ENCODE measurements at places on chromosomes 2 and 18. TPM values are rescaled to one million over a fixed set of nuclear protein-coding genes. Genes with fewer than 3 reads are reported as not detected.

The SCG2 gene
- polyA plus RNA-seq: 0.05 TPM

The TMEM178A gene
- polyA plus RNA-seq: 0.10 TPM

The CCL20 gene
- polyA plus RNA-seq: not detected

The NFATC1 gene
- polyA plus RNA-seq: 3.0 TPM

The MPP4 gene
- polyA plus RNA-seq: 0.06 TPM

The DCC gene
- 0.01 TPM for polyA plus RNA-seq

The GCKR gene
- 0.05 TPM for polyA plus RNA-seq

The SNRPD1 gene
- polyA plus RNA-seq: 17.7 TPM

The E2F6 gene
- 56.4 TPM for polyA plus RNA-seq

The KCNS3 gene
- polyA plus RNA-seq: 29.2 TPM

The DSG2 gene
- 0.33 TPM for polyA plus RNA-seq

The KCNJ13 gene
- polyA plus RNA-seq: not detected

The VAMP8 gene
- 23.2 TPM for polyA plus RNA-seq

The CRYGD gene
- not detected for polyA plus RNA-seq

The HOXD4 gene
- polyA plus RNA-seq: 1.1 TPM

The DSC2 gene
- polyA plus RNA-seq: 0.18 TPM

The CENPA gene
- 0.12 TPM for polyA plus RNA-seq

The GNLY gene
- polyA plus RNA-seq: 31.6 TPM

The CLEC4F gene
- 0.21 TPM for polyA plus RNA-seq

The APCDD1 gene
- 6.3 TPM for polyA plus RNA-seq

The CTNNA2 gene
- 0.17 TPM for polyA plus RNA-seq

The SEPTIN2 gene
- polyA plus RNA-seq: 122 TPM

The NT5C1B gene
- not detected for polyA plus RNA-seq

The SNED1 gene
- polyA plus RNA-seq: 9.2 TPM

All from psoas muscle (tissue), 8 donors.